ENCODE measurements at places on chromosomes 6 and 20.

GRCh38 chr20:48649868-48650267, 177.9 kb downstream of the PREX1 start:
- DNase-seq: no peak

- no peak for DNase-seq
These were observed 76.2 kb upstream of the RPS6KA2 start for GRCh38 chr6:166703149-166703710.

DNA sequence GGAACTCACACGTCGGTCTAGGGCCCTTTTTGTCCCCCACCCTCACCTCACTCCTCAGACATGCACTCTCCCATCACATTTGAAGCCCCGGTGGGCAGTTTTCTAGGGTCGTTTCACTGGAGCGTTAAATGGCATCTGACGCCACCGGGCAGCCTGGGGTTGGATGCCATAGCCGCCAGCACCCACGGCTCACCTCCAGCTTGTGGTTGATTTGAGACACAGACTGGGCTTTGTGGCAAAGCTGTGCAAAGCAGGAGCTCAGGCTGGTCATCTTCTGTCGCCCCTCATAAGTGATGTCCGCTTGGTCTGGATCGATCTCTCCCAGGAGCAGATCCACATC, 530 bp downstream of the GOPC start:
- no peak for DNase-seq

- no peak for DNase-seq
These were observed 76.3 kb downstream of the SYCP2L start for GRCh38 chr6:10963113-10963512.

DNA sequence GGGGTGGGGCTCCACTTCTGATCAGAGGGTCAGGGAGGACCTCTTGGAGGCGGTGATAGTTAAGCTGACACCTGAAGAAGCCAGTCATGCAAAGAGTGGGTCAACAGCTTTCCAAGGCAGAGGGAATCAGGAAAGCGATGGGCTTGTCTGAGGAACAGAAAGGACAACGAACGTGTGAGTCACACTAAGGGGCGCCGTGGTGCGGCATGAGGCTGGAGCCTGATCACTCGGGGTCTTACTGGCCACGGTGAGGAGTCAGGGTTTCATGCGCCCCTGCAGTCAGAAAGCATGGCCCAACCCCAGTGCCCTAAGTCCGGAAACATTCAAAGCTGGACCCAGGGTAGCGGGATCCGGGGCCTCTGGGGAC, 50.6 kb upstream of the SLC32A1 start:
- peak; percentile 16 for DNase-seq

- no peak for DNase-seq
These were observed 625 bp downstream of the ABT1 start for GRCh38 chr6:26597389-26597766.

- peak; percentile 26 for DNase-seq
These were observed 92.1 kb downstream of the POPDC3 start for GRCh38 chr6:105087571-105088211.

GRCh38 chr6:117352466-117353081, 73.2 kb downstream of the ROS1 start:
- DNase-seq: no peak

- DNase-seq: no peak
These were observed 18.3 kb downstream of the PTCHD4 start for GRCh38 chr6:48092550-48093217.

GRCh38 chr6:138520463-138520862, 21.2 kb upstream of the NHSL1 start:
- no peak for DNase-seq

GRCh38 chr6:42436825-42437224, 14.9 kb downstream of the TRERF1 start:
- DNase-seq: no peak

DNA sequence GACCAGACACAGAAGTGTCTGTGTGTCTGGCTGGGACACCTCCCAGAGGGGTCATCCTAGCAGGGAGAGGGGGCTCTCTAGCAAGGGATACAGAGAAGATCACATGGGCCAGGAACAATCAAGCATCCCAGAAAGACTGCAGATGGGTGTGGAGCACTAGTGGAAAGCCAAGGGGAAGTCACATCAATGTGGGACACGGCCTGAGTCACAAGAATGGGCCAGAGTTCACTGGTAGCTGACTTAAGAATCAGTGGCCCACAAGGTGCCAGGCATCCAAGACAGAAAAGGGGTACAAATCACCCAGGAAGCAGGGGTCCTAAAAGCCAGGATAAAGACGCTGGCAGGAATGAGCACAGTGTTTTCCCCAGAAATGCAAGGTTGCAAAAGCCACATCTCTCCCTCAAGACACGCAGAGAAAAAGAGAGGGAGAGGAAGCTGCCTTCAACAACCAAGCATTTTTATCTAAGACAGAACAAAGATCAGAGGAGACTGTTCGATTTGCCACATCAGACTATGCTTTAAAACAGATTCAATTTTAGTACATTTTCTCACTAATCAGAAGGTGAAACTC, 113.6 kb upstream of the DST start:
- DNase-seq: no peak

GRCh38 chr20:57649617-57650015, 29.4 kb upstream of the ZBP1 start:
- DNase-seq: no peak

DNA sequence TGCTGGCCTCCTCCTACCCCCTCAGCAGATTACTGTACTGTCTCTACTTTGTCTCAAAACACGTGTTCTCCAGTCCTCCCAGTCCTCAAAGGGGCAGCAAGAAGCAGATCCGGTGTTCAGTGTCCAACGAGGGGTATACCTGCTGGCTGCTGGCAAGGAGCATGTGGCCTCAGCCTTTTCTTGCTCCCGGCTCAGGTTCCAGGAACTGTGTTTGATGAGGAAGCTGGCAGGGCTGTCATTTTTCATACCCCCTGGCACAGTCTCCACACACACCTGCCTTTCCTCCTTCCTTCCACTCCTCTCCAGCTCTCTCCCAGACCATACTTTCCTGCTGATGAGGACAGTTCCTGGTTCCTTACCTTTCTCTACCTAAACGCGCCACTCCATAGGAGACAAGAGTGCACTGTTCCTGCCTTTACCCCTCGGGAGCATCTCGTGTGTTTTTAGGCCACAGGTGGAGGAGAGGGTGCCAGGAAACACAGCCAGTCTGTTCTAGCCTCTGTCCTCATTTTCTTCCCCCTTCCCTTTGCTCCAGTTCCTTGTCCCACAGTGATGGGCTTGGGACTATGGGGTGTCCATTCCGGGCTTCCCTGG, 77.2 kb downstream of the SSR1 start:
- no peak for DNase-seq

DNA sequence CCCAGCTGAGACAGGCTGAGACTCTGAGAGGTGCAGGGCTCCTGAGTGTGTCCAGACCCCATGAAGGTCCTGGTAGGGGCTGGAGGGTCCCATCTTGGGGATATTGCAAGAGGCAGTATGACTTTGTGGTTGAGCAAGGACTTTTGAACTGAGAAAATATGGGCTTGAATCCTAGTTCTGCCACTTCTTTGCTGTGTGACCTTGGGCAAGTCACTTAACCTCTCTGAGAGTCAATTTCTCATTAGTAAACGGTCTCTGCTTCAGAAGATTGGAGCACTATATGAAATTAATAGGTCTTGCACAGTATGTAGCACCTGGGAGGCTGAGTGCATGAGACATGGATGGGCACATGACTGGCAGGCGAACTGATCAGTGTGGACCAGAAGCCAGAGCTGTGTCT, 42.7 kb downstream of the TFEB start:
- DNase-seq: no peak

DNA sequence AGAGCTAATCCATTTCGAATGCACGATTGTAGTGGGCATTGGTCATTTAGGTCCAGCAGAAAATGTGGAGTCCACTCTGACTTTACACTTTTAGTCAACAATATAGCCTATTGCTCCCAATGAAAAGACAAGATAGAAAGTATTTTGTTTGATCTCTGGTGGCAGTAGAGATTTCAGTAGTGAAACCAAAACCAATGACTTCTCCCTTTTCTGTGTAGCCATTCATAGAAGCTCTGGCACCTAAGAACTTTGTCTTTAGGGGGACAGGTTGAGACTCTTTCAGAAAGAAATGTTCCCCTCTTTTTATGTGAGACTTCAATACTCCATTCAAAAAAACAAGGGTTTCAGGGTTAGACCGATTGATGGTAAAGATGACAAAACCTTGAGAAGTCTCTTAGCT, 510.8 kb upstream of the POU3F2 start:
- no peak for DNase-seq

- no peak for DNase-seq
These were observed 2.1 kb upstream of the ECHDC1 start for GRCh38 chr6:127345521-127345920.

DNA sequence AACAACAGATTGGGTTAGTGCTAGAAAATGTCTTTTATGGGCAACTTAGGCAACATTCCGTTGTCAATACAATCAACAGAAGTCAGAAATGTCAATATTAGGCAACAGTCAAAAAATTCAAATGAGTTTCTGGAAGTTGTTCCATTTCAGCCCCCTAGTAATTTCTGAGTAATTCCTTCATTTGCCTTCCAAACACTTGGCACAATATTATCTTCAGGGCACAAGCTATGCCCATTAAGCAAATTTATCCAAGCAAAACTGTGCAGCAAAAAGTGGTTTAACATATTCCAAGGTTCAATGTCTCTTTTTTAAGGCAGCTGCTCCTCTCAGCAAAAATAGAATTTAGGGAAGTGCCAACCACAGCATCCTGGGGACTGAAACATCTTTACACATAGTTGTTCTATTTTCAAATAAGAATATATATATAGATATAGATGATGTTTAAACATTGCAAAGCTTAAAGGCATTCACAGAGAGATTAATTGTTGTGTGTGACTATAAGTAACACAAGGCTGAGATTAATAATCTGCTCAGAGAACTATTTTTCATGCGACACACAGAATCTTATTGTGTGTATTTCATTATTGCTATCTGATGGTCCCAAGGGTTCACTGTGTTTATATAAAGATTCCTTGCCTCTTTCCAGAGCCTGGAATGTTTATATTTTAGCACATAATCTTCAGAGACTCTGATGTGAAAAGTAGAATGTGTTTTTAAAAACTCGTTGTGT, 75.2 kb upstream of the ADTRP start:
- no peak for DNase-seq
